Naive thymus-derived CD8-positive, alpha-beta T cell (primary cell): ENCODE measurements at places on chromosomes 2 and 18.

DNA sequence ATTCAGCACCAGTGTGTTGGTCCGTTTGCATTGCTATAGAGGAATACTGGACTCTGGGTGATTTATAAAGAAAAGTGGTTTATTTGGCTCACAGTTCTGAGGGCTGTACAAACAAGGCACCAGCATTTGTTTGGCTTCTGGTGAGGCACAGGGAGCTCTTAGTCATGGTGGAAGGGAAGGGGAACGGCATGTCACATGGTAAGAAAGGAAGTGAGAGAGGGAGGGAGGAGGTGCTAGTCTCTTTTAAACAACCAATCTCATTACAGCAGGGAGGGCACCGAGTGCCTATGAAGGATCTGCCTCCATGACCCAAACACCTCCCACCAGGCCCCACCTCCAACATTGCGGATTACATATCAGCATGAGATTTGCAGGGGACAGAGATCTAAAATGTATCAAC lies 143.9 kb upstream of the DLX2 start:
- no peak for DNase-seq
- H3K4me3 ChIP-seq = no peak overlapping the region
- H3K4me1 ChIP-seq = peaks cover 12% of the 10 kb centered on the region
- H3K27me3 ChIP-seq = no peaks in the 10 kb centered on the region
- no peaks in the 10 kb centered on the region for H3K36me3 ChIP-seq

GRCh38 chr2:113986762-113987290 lies 96.9 kb downstream of the ACTR3 start:
- no peak overlapping the region for H3K27ac ChIP-seq
- no peaks in the 10 kb centered on the region for H3K27me3 ChIP-seq
- H3K36me3 ChIP-seq = no peaks in the 10 kb centered on the region
- DNase-seq = no peak
- H3K4me1 ChIP-seq = no peaks in the 10 kb centered on the region

DNA sequence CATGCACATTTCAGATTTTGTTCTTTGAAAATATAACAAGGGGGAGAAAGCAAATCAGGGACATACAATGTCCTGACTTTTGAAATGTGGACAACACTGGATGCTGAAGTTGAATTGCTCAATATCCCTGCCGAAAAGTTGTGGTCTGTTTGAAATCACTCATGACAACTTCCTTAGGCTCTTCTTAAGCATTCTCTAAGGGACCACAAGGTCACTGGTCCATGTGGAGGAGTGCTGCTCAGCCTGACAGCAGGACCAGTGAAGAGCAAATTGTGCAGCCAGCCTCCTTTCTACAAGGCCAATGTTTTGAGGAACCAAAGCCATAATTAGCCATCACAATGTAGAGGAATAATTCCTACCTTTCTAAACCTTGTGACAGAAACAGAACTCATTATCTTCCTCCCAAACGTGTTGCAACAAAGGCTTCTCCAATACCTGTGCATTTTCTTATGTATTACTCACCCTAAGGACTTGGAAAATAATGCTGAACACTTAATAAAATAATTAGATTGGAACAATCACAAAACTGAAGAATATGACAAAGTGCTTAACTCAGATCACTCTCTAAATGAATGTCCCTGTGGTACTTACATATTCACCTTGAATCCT lies 1477.6 kb upstream of the NXPH2 start:
- no peak for DNase-seq
- no peak overlapping the region for H3K27ac ChIP-seq
- H3K4me3 ChIP-seq = no peak overlapping the region
- H3K27me3 ChIP-seq = no peaks in the 10 kb centered on the region

GRCh38 chr2:76564734-76565133 lies 854.0 kb upstream of the GCFC2 start:
- no peak overlapping the region for H3K4me3 ChIP-seq
- no peak overlapping the region for H3K27ac ChIP-seq
- H3K27me3 ChIP-seq = no peaks in the 10 kb centered on the region

DNA sequence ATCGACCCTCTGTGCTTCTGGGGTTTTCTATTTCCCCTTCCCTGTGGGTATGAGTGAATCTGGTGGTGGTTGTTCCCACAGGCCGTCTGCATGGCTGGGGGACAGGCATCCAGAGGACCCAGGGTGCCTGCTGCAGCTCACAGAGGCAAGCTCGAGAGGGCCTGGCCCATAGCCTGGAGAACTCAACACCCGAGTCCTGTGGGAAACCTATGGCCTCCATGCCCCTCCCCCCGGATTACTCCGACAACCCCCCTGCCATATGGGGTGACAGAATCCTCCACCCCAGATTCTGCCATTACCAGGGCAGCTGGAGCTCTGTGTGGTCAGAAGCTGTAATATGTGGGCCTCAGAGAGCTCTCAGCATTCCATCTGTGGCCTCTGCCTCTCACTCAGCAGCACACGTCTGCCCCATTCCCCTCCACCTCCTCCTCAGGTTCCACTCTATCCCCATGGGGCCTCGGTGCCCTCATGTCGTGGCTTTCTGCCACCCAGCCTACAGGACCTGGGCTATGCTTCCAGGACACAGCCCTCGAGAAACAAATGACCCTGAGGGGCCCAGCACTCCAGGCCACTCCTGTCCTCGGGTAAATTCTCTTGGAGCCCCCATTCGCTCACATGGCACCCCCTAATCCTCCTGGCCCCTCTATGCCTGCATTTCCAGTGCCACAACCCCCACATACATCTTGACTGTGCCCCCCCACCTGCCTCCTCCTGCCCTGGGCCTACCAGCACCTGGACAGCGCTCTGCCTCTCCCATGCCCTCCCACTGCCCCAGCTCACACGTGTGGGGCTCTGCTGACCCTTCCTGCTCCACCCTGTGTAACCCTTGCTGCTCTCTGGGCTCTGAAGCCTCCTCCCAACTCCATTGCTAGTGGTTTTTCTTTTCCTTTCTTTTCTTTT lies 3.6 kb downstream of the MZT2A start:
- H3K36me3 ChIP-seq = peaks cover 11% of the 10 kb centered on the region
- peaks cover 41% of the 10 kb centered on the region for H3K4me1 ChIP-seq
- peak overlapping the region; percentile 59 for H3K27ac ChIP-seq
- H3K4me3 ChIP-seq = no peak overlapping the region
- no peaks in the 10 kb centered on the region for H3K27me3 ChIP-seq
- DNase-seq = no peak

DNA sequence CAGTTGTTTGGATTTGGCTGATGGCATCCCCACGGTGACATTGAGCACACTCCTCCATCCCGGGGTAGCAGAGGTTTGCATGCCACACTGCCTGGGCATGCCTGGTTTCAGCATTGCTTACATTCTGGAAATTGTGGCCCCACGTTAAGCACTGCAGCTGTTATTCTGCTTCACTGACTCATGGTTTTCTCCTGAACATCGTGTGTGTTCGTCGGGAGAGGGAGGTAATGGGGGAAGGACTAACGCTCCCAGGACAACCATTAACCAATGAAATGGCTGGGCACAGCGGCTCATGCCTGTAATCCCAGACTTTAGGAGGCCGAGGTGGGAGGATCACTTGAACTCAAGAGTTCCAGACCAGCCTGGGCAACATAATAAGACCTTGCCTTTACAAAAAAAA lies 28.2 kb upstream of the YWHAQ start:
- H3K36me3 ChIP-seq = no peaks in the 10 kb centered on the region
- H3K27me3 ChIP-seq = no peaks in the 10 kb centered on the region
- no peak overlapping the region for H3K4me3 ChIP-seq
- no peak overlapping the region for H3K27ac ChIP-seq
- H3K4me1 ChIP-seq = peaks cover 2% of the 10 kb centered on the region

DNA sequence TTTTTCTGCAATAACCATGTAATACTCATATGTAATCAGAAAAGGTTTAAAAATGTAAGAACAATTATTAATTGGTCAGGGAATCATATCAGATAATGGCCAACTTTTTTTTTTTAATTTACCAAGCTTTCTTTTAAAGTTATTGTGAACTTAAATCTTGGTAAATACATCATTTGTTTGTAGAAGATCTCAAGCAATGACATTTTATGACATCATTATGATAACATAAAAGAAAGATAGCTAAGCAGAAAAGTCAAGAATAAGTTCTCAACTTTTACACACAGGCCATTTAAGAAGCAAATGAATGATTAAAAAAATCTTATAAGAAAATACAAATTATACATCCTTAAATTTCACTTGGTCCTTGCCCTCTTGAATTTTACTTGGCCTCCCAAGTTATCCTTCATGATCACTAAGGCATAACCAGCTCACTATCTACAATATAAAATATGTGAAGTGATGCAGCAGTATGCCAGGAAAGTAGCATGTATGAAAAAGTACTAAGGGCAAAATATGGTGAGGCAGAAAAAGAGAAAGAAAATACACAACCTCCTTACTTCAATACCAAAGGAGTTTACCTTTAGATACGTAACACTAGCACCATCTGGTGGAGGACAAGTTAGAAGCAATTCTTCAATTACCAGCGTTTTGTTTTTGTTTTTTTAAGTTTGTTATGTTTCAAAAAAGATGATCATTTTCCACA lies 116.6 kb downstream of the SRBD1 start:
- DNase-seq = peak; percentile 35
- H3K36me3 ChIP-seq = peaks cover 6% of the 10 kb centered on the region
- no peaks in the 10 kb centered on the region for H3K27me3 ChIP-seq
- H3K4me3 ChIP-seq = no peak overlapping the region

GRCh38 chr2:69086466-69086865 lies 73.5 kb downstream of the ANTXR1 start:
- no peak for DNase-seq
- H3K36me3 ChIP-seq = peaks cover 2% of the 10 kb centered on the region
- H3K4me1 ChIP-seq = no peaks in the 10 kb centered on the region
- H3K27me3 ChIP-seq = peaks cover 38% of the 10 kb centered on the region
- no peak overlapping the region for H3K4me3 ChIP-seq
- H3K27ac ChIP-seq = no peak overlapping the region

GRCh38 chr2:177759443-177759842 lies 313.1 kb downstream of the PDE11A start:
- no peak for DNase-seq
- H3K4me3 ChIP-seq = no peak overlapping the region
- H3K4me1 ChIP-seq = peaks cover 4% of the 10 kb centered on the region
- H3K27ac ChIP-seq = no peak overlapping the region
- peaks cover 17% of the 10 kb centered on the region for H3K27me3 ChIP-seq

- no peak for DNase-seq
- no peaks in the 10 kb centered on the region for H3K27me3 ChIP-seq
- peaks cover 14% of the 10 kb centered on the region for H3K36me3 ChIP-seq
Observed at GRCh38 chr2:105489168-105489878, 90.5 kb upstream of the FHL2 start.

- no peak overlapping the region for H3K4me3 ChIP-seq
- no peaks in the 10 kb centered on the region for H3K27me3 ChIP-seq
- H3K27ac ChIP-seq = no peak overlapping the region
- no peak for DNase-seq
Observed at GRCh38 chr18:52046842-52047241, 293.2 kb upstream of the DCC start.

- no peaks in the 10 kb centered on the region for H3K27me3 ChIP-seq
- H3K4me1 ChIP-seq = no peaks in the 10 kb centered on the region
Observed at GRCh38 chr2:57156231-57156924, 890.2 kb upstream of the VRK2 start.

DNA sequence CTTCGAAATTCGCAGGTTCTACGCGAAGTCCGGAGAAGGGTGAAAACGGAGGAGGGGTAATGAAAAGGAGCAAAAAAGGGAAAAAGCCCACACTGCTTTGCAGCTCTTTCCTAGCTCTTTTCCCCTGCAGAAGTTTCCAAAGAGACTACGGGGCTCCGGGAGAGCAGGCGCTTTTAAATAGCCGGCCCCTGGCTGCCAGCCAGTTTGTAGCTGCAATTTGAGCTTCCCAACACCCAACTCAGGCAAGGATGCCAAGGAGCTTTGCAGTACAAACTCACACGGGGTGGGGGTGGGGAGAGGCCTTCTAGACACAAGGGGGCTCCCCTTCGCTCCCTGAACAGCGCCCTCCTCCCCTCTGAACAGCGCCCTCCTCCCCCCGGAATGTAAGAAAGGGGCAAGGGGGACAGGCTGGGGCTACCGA lies at the start of gene IGFBP5:
Gene IGFBP5, minus strand, starts transcription at position 149 of the 421 bp plus-strand sequence. CDS start 774 bp downstream, outside the sequence.
- H3K4me1 ChIP-seq = peaks cover 21% of the 10 kb centered on the region
- H3K36me3 ChIP-seq = peaks cover 2% of the 10 kb centered on the region
- DNase-seq = no peak
- H3K27ac ChIP-seq = no peak within 1 kb of the TSS

GRCh38 chr2:157933160-157933920 lies 57.2 kb upstream of the ACVR1 start:
- H3K27me3 ChIP-seq = no peaks in the 10 kb centered on the region
- peaks cover 14% of the 10 kb centered on the region for H3K4me1 ChIP-seq
- no peak overlapping the region for H3K27ac ChIP-seq
- no peaks in the 10 kb centered on the region for H3K36me3 ChIP-seq
- H3K4me3 ChIP-seq = no peak overlapping the region

DNA sequence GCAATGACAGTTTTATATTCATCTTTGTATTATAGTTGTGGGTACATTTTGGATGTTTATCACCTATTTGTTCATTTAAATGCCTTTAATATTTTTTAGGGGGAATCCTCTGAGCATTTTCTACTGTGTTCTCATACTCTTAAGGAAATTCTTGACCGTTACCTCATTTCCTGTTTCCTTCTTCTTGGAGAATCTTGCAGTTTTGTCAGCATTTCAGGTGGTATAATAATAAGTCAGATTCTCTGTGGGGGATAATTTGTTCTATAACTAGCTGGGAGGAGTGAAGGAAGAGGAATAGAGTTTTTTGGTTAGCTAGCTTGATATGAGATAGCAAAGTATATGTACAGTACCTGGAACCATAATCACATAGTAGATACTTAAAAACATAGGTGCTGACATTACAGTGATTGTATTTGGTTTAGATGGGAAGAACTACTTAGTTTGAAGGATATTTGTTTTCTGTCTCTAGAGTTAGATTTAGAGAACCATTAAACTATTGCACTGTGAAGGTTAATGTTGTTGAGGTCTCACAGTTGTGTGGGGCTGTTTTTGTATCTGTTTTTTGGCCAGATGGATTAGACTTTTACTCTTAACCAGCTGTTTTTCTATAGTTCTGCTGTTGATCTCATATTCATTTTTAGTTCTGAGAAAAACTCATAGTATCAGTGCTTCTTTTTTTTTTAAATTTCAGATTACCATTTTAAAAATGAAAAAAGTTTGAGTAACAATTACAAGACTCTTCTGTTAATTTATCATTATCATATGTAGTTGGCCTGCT lies 14.2 kb downstream of the MTX2 start:
- DNase-seq = no peak
- no peaks in the 10 kb centered on the region for H3K27me3 ChIP-seq
- peak overlapping the region; percentile 0 for H3K4me3 ChIP-seq
- H3K36me3 ChIP-seq = peaks cover 12% of the 10 kb centered on the region
- H3K4me1 ChIP-seq = peaks cover 55% of the 10 kb centered on the region
- H3K27ac ChIP-seq = no peak overlapping the region
